ENCODE measurements at places on chromosomes 1 and 21.

DNA sequence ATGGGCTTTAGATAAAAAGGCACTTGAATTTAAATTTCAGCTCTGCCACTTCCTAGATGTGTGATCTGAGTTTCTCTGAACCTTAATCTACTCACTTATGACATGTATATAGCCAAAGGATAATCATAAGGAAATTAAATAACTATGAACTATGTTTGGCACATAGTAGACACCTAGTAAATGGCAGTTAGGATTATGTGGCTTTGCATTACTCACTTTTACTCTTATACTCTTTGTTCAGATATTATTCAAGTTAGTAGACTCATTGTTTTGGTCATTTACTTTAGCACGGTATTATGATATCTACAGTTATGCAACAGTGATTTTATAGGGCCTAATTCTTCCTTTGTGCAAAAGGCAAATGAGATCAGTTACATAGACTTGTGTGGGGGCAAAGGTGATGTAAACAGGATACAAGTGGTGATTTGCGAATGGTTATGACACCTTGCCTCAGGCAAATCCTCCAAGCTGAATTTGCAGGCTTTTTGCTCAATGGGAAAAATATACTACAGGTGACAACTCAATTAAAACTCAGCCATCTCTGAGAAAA lies 297.2 kb upstream of the PBX1 start:
- DNase-seq = no peak

DNA sequence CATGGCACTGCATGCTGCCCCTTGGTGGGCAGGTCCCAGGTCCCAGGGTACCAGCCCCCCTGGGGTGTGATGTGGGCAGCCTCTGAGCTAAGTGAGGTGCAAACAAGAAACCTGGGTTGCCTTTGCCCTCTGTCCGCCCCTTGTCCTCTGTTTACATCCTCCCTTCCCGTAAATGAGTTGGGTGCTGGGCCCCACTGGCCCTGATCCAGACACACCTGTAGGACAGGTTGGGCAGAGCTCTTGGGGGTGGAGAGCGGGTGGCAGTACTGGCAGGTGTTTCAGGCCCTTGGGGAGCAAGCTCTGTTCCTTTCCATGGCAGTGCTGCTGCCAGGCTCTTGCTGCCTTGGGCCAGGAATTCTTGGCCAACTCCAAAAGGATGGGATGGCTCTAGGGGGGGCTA lies 35.8 kb downstream of the ELF3 start:
- no peak for DNase-seq

- no peak for DNase-seq
These were observed 7.3 kb downstream of the HHIPL2 start for GRCh38 chr1:222540598-222540995.

DNA sequence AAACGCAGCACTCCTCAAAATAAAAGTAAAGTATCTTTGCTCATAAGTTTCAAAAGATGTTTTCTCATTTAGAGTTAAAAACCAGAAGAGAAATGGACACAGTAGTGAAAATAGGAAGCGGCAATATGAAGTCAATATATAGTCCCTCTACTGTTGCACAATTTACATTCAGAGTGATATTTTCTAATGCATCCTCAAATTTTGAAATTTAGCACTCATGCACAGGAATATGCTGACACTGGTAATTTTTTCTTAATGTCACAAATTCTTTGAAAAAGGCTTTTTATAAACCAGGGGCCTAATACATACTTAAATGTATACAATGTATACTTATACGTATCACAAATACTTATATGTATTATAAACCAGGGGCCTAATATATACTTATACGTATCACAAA lies 19.5 kb downstream of the ST7L start:
- no peak for DNase-seq

DNA sequence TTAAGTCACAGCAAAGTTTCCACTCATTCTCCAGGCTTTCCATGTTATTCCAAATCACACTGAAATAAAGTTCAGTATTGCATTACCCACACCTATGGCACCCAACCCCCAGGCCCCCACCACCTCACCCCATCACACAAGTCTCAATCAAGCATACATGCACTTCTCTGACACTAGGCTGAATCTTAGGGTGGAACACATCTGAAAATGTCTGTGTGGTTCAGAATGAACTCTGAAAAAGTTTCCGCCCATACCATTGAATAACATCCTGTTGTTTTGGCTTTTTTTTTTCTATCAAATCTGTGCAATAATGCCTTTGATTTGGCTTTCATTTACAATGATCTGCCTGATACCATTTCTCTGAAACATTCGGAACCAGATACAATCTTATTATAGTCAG lies 25.8 kb upstream of the LRRC8C start:
- DNase-seq = peak; percentile 69

GRCh38 chr1:166185526-166185925 lies 18.7 kb upstream of the FAM78B start:
- no peak for DNase-seq

DNA sequence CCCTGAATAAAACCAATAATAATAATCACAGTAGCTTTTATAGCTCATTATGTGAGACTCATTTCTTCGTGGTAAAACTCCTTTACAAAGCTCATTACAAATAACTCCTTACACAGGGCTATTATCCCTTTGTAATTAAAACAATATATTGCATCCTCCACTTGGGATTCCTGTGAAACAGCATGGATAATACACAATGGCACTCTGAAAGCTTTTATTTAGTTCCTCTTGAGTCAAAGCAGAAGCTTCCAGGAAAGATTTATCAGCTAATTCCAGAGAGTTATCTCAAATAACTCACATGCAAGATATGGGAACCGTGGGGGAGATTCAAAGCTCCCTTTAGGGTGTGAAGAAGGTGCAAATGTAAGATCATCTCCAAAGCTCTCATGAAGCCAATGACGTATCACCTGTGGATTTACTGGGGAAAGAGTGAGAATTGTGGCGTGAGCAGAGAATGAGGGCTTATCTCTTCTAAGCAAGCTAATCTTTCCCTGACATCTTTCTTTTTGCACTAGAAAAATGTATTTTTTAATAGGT lies 60.4 kb upstream of the GJA5 start:
- no peak for DNase-seq

- DNase-seq = no peak
These were observed 265.1 kb upstream of the NEGR1 start for GRCh38 chr1:72547412-72547811.

DNA sequence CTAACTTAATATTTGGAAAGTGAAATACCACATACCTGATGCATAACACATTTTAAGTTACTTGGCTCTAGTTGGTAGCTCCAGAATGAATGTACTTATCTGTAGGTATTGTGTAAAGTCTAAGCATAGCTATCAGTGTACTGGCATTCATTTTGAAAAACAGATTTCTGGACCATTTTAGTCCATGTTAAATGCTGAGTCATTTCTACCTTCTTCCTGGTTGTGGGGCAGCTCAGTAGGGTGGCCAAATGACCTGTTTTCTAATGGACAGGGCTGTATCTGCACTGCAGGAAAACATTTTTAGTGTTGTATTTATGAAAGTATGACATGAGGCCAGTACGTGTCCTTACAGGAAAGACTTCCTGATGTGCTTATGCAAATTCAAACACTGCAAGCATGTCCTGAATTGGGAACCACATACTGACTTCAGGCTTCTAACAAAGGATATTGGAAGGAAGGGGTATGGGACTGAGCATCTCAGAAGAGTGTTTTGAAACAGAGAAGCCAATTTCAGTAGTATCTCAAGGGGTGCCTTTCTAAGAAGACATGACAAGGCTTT lies 300.3 kb upstream of the B3GALT2 start:
- no peak for DNase-seq

- peak; percentile 42 for DNase-seq
These were observed 1.0 kb downstream of the PLEKHG5 start for GRCh38 chr1:6490181-6491080.

- DNase-seq = no peak
These were observed 89.8 kb downstream of the MRPL37 start for GRCh38 chr1:54289712-54290233.

DNA sequence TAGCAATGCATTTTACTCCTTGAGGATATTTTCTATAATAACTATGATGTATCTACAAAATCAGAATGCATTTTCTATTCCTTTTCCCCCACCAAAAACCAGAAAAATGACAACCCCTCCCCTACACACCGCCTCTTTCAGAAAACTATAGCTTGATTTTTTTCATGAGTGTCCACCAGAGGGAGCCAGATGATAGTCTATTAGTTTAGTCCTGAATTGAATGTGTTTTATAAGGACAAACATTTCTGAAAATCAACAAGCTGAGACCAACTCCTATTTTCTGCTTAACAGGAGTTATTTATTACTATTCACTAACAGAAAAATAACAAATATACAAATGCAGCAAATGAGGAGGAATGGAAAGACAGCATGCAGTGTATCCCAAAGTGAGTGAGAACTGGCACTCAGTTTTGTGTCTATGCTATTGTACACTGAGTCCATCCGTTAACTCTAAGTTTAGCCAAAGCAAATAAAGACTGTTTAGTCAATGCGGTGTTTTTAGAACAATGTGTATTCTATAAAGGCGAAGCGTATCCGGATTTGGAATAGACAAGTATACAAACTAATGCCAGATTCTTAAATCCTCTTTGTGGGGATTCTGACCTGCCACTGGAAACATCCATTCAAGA lies 182.6 kb downstream of the VAV3 start:
- DNase-seq = peak; percentile 74

DNA sequence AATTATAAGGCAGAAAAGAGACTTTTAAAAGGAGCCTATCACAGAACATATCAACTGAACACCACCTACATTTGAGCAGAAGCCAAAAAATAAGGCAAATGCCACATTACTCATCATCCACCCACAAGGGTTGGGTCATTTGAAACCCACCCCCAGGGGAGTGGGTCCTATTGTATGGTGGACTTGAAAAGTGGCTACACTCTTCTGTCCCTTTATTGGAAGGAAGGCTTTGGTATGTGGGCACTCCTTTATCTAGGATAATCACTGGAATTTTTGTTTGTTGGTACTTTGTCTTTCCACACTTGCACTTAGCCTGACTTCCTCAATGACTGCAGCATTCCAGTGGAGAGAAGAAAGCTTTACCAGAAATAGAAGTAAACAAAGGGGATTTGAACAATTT lies 157.2 kb upstream of the COL11A1 start:
- no peak for DNase-seq

- DNase-seq = no peak
These were observed 170.5 kb downstream of the NTMT2 start for GRCh38 chr1:170316270-170316669.

- no peak for DNase-seq
These were observed 28.5 kb upstream of the EPS8L3 start for GRCh38 chr1:109792056-109792831.

DNA sequence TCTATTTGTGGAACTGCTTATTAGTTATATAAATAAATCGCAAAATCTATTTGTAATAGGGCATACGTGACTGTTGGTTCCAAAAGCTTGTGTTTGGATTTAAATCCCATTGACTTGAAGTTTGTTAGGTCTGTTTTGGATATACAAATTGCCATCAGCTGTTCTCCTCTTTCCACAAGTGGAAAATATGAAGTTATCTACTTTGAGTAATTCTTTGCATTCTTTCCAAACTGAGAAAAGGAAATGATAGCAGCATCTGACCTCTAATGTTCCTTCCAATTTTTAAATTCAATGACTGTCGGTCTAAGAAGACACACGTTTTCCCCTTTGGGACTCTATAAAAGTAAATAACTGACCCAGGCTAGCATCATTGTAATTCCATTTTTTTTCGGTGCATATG lies 165.7 kb upstream of the SGIP1 start:
- DNase-seq = no peak

DNA sequence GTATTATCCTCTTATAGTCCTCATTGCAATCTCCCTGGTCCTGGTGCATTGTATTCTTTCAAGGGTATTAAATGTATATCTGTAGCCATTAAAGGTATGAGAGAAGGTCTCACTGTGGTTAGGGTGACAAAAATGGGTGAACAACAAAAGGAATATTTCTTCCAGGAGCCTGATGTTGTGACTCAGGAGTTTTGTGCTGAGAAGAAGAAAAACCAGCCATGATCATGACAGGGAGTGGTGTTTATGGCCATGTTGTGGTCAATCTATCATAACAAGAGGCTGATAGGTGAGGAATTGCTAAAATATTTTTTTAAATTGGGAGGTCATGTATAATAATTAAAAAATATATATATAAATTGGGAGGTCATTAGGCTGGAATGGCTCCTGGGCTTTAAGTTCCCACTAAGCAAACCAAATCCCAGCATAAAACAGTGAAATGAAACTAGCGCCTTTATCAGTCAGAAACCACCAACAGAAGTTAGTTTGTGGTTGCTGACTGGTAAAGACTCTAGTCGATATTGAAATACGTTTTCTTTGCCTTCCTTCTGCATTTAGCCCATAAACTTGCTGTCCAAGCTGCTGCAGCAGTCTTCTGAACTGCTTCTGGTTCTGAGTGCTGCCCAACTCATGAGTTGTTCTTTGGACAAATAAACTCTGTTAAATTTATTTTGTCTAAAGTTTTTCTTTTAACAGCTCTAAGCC lies 60.3 kb downstream of the TBX19 start:
- DNase-seq = no peak

GRCh38 chr1:56188221-56188620 lies 391.1 kb downstream of the PLPP3 start:
- DNase-seq = no peak

- no peak for DNase-seq
These were observed 255.0 kb upstream of the ADGRL2 start for GRCh38 chr1:81545734-81546133.

DNA sequence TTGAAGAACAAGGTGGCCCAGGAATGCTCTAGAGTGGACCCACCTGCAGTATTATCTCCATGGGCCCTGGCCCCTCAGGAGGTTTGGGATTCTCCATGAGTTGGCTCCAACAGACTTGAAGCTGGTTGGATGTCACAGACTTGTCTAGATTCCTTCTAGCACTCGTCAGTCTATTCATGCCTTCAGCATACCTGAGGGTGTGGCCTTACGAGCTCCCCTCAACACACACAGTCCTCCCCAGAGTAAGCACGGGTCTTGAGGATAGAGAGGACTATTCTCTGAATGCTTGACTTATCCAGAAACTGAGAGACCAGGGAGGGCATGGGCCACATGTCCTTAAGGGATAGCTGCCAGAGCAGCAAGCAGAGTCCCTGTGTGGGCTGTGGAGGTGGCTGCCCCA lies 45.9 kb upstream of the COL6A1 start:
- DNase-seq = no peak

DNA sequence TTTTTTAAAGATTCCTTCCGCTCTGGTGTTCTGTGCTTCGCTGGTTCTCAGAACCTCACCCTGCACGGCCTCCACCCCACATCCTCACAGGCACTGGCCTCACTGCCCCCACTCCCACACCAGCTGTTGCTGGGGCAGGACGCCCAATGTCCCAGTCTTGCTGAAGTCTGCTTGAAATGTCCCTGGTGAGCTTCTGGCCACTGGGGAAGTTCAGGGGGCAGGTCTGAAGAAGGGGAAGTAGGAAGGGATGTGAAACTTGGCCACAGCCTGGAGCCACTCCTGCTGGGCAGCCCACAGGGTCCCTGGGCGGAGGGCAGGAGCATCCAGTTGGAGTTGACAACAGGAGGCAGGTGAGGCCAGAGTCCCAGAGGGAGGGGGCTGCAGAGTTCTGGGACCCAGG lies at the start of gene C1QA:
TSS of gene C1QA (plus strand) at position 276 of the 400 bp plus-strand sequence. CDS start 989 bp downstream, outside the sequence.
- no peak for DNase-seq

All from CD4-positive, alpha-beta T cell treated with Interleukin-15 for 4 hours (primary cell).